AG09309 (cell line): ENCODE measurements at places on chromosomes 4 and X.
A peak's percentile ranks its signal among the peaks of the same experiment; 100 is the strongest.

- DNase-seq: no peak
These were observed 69.3 kb downstream of the TSC22D3 start for GRCh38 chrX:107706309-107706708.

GRCh38 chrX:154384284-154384892 lies 5.3 kb downstream of the EMD start:
- no peak for DNase-seq

DNA sequence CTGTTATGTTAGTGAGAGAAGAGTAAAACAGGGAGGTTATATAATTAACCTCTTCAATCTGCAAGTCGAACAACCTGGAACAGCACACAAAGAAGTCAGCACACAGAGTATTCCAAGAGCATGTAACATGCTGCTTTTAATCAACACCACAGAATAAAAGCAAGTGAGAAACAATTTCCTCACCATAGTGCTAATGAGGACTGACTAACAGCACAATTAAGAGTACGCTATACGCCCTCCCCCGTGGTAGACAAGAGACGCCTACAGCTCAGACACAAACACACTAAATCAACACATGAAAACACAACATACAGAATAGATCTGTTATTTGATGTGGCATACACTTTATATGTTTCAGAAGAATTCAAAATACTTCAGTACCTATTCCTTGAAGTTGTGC lies 103.0 kb downstream of the PPP3CA start:
- no peak for DNase-seq

- no peak for DNase-seq
These were observed 16.9 kb downstream of the CXCL3 start for GRCh38 chr4:74021601-74022000.

DNA sequence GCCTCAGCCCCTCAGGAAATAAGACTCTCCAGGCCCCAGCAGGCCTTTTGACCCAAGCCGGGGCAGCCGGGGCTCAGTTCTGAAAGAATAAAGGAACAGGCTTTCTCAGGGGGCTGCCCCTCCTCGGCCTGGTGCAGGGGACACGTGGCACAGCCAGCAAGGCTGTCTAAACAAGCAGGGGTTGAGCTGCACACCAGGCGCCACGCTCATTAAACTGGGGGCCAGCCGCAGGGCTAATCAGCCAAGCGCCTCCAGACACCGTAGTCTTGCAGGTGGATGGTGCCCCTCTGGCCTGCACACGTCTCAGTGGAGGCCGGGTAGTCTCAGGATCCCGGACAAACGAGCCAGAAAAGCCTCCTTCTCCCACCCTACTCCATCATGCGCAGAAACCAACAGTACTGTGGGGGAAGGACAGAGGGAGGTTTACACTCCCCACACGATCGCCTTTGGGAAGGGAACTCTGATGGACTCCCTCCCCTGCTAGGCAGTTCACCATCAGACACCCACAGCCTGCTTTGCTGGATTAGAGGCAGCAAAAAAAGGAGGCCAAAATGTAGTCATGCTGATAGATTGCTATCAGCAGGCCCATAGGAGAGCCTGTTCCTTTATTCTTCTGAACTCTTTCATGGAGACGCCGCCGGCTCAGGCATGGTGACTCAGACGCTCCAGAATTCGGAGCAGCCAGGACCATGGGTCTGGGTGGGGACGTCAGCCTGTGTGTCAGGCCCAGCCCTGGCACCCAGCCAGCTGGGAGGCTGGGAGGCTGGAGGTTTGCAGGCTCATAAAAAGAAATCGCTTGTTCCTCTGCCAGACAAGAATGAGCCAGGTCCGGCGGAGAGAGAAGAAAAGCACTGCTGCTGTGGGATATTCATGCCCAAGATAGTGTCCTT lies 342.4 kb downstream of the BCOR start:
- peak; percentile 83 for DNase-seq

DNA sequence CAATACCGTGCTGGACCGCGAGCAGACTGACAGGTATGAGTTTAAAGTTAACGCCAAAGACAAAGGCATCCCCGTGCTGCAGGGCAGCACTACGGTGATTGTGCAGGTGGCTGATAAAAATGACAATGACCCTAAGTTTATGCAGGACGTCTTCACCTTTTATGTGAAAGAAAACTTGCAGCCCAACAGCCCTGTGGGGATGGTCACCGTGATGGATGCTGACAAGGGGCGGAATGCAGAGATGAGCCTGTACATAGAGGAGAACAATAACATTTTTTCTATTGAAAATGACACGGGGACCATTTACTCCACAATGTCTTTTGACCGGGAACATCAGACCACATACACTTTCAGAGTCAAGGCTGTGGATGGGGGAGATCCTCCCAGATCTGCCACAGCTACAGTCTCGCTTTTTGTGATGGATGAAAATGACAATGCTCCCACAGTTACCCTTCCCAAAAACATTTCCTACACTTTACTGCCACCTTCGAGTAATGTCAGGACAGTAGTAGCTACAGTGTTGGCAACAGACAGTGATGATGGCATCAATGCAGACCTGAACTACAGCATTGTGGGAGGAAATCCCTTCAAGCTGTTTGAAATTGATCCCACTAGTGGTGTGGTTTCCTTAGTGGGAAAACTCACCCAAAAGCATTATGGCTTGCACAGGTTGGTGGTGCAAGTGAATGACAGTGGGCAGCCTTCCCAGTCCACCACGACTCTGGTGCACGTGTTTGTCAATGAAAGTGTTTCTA lies 3.2 kb downstream of the PCDH7 start:
- no peak for DNase-seq

GRCh38 chr4:36358173-36358572 lies 76.8 kb downstream of the DTHD1 start:
- no peak for DNase-seq

- no peak for DNase-seq
These were observed 1.5 kb downstream of the GPR101 start for GRCh38 chrX:137032341-137032694.

GRCh38 chrX:41145920-41146608 lies 60.8 kb downstream of the USP9X start:
- DNase-seq: peak; percentile 81

- DNase-seq: no peak
These were observed 249.4 kb upstream of the HTR2C start for GRCh38 chrX:114334473-114334982.

GRCh38 chr4:37793562-37793961 lies 32.9 kb upstream of the PGM2 start:
- DNase-seq: no peak

DNA sequence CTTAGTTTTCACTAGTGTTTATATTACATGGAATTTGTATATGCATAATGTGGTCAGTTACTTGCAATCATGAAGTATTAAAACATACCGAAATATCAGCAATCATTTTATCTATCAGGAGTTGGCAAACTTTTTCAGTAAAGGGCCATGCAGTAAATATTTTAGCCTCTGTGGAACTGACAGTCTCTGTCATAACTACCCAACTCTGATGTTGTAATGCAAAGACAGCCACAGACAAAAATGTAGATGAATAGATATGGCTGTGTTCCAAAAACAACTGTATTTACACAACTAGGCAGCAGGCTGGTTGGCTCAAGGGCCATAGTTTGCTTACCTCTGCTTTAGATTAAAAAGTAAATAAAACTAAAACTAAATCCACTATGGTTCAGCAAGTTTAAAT lies 200.2 kb downstream of the HS3ST1 start:
- DNase-seq: no peak

DNA sequence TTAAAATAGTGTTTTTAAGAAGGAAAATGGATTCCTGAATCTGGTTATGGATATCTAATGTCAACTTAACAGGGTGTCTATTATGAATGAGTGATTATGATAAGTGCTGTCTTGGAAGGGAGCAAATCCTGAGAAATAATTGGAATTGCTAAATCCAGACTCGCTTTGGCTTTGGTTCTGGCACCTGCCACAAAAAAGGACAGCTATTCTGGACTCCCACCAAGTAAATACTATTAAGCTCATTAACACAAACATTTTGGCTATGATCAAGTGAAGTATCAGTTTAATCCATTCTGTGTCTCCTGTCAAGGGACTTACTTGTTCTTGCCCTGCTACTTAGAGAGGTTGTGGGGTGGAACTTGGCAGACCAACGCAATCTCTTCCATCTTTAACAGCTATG lies 403.7 kb downstream of the CENPC start:
- DNase-seq: no peak

DNA sequence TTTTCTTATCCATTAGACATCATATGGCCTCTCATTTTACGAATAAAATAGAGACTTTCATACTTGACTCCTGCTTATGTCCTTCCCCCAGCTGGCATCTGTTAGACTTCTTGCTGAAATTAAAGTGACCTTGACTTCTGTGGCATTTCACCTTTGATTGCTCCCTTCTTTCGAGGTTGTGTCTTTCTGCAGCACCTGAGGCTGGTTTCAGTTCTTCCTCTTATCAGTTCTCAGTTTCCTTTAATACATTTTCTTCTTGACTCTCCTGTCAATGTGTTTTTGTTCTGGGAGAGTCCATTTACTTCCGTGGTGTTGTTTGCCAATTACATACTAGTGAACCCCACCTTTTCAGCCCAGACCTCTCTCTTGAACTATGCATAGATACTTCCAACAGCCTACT lies 81.6 kb downstream of the RBPJ start:
- DNase-seq: no peak

DNA sequence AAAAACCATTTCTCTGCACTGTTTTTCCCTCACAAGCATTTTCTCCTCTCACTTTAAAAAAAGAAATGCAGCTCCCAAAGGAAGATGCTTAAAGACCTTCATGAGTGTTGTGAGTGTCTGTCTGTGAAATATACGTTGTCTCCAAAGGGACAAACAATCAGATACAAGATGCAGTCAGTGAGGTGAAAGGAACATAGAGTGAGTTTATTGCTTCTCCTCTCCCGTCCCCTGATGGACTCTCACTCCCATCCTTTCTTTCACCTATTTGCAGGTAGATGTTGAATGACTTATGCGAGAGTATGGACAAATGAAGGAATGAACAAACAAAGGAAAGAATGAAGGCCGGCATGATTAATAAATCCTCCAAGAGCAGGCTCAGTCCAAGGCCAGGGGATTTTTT lies 561.2 kb upstream of the DIPK2B start:
- DNase-seq: no peak

DNA sequence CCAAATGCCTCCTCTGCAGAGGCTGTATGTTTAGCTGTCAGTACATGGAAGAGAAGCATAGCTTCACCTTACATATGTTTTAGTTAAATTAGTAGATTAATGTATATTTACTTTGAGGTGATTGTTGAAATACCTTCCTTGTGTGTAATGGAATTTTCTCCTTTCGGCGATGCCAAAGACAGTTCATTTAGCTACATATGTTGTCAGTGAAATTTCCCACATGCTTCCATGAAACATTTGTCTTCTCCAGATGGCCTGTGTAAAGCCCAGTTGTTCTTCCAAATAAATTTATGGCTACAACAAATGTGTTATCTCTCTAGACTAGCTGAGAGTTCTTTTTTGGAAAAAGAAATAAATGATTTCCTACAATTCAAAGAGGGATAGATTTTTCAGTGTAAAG lies 95.2 kb downstream of the GPAT3 start:
- DNase-seq: no peak

DNA sequence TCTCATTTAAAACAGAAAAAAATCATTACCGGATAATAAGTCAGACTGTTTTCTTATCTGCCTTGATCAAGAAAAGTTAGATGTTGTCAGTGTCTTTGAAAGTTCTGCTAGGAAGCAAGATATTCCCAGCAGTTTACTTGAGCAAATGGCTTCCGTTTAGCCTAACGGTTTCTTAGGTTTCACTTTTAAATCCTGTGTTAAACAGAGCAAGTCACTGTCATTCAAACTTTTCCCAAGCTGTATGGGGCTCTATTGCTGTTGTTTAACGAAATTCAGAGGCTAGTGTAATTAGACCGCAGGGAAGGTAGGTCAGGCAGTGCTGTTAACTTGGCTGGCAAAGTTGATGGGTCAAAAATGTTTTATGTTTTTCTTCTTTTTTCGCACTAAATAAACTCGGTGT lies 80.3 kb upstream of the NEIL3 start:
- DNase-seq: no peak

- no peak for DNase-seq
These were observed 20.7 kb downstream of the L1CAM start for GRCh38 chrX:153865321-153865580.

GRCh38 chr4:101065935-101066485 lies 281.3 kb downstream of the PPP3CA start:
- no peak for DNase-seq

DNA sequence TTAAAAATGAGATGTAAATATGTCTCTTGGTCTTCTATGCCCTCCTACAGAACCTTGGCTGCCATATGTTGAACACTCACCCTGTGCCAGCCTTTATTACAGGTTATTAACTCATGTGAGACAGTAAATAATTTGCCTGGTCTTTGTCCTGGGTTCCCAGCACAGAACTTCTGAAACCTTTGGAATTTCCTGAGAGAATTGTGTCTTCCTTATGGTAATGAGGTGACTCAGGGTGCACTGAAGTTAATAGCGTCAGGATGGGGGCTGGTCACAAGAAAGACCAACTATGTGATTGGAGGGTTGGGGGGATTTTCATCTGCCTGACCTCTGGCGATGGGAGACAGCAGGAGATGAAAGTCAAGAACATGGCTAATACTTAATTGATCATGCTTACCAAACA lies 289.8 kb upstream of the STS start:
- no peak for DNase-seq

DNA sequence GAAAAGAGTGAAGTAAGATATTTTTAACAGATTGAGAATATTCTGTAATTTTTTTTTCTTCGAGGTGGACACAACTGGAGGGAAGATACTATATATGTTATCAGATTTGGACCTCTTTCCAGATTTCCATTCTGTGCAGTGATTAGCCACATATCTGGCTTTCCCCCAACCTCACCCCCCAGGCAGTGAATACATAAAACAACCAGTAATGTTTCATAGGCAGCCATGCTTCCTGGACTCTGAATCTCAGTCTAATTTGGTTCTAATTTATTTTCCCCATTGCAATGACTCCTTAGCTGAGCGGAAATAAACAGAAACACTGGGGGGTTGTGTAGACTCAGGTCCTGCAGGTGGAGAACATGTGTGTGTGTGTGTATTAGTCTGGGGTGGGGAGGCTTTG lies 226.5 kb downstream of the FBXW7 start:
- DNase-seq: no peak

DNA sequence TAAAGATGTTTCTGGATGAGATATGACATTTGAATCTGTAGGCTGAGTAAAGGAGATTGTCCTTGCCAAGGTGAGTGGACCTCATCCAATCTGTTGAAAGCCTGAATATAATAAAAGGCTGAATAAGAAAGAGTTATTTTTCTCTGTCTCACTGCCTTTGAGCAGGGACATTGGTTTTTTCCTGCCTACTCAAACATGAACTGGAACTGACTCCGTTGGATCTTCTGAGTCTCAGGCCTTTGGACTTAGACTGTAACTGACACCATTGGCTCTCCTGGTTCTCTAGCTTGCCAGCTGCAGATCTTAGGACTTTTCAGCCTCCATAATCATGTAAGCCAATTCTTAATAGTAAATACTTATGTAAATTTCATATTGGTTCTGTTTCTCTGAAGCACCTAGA lies 43.5 kb downstream of the PPEF2 start:
- no peak for DNase-seq

GRCh38 chr4:83542225-83542624 lies 6.3 kb downstream of the GPAT3 start:
- no peak for DNase-seq
